Cortex of kidney (tissue), 1 donor: ENCODE measurements at places on chromosomes 2 and 18.

DNA sequence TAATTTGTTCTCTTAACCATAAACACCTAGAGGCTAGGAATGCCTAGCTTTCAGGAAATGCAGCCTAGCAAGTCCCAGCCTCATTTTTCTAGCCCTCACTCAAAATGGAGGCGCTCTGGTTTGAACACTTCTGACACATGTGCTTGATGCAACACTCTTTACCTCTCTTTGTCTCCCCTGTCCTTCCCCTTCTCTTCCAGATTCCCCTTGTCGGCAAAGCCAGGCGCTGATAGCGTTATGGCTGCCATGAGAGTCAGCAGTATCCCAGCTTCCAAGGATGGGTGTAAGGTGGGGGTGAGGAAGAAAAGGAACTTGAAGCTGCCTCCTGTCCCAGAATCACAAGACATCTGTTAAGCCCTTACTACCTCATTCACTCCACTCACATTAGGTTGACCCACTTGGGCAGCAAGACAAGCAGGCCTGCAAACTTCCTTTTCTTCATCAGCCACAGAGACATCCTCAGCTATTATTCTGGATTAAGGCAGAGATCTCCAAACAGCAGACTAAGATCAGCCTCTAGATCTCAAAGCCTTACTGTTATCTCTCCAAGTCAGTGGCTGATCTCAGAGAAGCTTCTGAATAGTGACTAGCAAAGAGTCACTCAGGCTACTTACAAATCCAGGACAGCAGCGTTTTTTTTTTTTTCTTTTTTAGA is 1.9 kb upstream of the ST3GAL5 start:
- no peak for DNase-seq

DNA sequence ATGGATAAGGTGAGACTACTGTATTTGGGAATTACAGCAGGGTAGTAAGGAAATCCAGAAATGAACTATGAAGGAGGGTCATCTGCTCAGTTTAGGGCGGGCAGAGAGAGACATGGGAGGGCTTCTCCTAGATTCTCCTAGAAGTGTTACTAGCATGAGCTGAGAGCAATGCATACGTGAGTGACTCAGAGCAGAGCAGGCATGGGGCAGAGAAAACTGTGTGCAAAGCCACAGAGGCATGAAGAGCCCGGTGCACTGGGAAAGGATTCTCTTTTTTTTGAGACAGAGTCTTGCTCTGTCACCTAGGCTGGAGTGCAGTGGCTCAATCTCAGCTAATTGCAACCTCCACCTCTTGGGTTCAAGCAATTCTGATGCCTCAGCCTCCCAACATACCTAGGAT is 116.2 kb downstream of the SOCS6 start:
- no peak for DNase-seq

DNA sequence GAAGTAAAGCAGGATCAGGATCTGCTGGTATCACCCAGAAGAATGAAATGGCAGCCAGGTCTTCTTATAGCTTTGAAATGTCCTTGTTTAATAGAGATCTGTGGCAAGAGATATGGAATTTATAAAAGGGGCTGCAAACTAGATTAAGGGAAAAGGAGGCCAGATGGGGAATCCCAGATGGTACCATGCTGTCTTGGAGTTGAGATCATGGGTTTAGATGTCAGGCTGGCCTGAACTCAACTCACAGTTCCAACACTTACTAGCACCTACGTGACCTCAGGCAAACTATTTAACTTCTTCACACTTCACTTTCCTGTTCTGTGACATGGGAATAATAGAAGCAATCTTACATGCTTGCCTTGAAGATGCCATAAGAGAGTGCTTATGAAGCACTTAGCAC is 188.2 kb downstream of the ALK start:
- no peak for DNase-seq

GRCh38 chr2:51268191-51268590 is 236.3 kb upstream of the NRXN1 start:
- DNase-seq: no peak

DNA sequence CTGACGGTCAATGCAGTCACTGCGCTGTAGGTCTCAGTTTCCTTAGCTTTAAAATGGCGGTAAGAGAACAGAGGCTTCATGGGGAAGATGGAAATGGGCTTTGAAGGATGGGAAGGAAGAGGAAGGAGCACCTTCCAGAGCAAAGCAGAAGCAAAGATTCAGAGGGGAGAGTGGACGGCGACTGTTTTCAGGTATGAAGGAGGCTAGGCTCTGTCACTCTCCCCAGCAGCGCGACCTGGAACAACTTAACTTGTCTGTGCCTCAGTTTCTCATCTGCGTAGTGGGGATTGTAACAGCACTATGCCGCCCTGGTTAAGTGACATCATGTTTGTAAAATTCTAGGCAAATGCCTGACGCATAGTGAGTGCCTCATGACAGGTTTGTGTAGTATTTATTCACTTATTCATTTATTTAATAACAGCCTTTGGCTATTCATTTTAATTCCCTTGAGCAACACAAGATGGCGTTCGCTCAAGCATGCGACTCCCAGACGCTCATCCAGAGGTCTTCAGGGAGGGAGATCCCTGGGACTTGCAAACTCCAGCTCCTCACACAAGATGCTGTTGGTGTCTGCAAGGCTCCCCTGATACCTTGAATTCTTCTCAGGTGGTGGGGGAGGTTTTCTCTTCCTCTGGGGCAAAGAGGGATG is 336.3 kb downstream of the DYSF start:
- DNase-seq: no peak

DNA sequence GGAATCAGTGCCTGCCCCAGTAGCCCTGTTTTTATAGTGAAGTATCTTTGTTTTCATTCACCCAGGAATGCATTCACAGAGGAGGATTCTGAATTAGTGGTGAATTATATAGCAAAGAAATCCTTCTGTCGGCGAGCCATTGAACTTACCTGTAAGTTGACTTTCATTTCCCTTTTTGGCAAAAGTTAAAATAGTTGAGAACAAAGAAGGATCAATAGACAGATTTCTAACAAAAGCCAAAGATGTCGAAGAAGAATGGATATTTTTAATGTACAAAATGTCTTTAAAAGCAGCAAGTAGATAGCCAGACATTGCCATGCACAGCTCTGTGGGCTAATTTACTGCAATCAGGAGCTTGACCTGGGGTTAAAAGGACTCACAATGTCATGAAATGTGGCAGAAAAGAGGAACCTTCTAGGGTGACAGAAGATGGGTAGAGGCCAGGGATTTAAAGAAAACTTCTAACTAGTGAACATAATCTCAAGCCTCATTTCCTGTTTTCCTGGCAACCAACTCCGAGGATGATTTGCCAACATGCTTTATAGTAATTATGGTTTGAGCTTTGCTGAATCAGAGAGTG is 53.8 kb upstream of the TMEM87B start:
- DNase-seq: no peak

DNA sequence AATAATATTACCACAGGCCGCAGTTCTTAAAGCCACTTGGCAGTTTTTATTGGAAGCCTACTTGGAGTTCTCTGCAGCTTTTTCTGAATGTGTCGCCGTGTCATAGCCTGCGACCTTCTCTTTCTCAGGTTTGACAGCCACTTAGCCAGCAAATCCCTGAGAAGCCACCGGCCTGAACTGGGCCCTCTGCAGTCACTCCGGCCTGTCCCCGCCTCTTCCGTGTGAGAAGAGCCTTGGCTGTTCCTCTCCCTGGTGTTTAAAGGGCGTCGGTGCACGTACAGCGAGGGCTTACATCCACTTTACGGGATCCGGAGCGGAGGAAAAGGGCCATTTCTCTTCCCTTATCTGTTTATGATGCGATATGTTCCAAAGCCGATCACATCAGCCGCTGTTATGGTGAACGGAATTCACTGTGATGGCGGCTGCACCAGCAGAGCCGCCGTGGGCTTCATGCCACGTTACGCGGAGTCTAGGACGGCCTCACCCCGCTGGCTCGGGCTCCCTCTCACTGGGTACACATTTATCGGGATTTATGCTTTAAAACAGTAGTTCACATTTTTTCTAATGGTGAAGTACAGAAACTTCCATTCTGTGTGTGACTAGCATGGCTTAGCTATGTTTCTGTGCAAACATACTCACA is 66.8 kb downstream of the GBX2 start:
- DNase-seq: no peak

DNA sequence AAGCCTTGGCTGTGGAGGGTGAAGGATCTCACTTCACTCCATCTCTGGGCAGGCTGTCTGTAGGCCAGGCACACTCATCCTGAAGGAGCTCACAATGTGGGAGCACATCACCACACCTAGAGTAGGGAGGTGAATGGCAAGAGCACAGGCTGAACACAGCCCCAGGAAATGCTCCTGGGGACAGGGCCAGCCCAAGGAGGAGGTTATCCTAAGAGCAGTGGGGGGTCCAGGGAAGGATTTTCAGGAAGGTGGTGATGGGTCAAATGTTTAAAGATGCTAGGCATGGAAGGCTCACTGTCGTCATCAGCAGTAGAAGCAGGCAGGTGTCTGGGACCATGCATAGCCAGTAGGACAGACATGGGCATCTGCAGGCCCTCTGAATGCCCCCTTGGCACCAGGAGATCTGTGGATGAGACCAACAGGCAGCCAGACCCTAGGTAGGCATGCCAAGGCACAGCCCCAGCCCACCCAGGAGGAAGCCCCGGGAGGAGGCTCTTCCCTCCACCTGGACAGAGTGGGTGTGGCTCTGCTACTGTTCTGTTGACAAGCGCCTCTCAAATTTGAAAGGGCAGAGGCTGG is 91.7 kb upstream of the RAB6C start:
- no peak for DNase-seq

- DNase-seq: no peak
These were observed 329.0 kb upstream of the LRATD1 start for GRCh38 chr2:14303366-14304115.

- no peak for DNase-seq
These were observed 37.5 kb upstream of the SIX2 start for GRCh38 chr2:45046786-45047185.

DNA sequence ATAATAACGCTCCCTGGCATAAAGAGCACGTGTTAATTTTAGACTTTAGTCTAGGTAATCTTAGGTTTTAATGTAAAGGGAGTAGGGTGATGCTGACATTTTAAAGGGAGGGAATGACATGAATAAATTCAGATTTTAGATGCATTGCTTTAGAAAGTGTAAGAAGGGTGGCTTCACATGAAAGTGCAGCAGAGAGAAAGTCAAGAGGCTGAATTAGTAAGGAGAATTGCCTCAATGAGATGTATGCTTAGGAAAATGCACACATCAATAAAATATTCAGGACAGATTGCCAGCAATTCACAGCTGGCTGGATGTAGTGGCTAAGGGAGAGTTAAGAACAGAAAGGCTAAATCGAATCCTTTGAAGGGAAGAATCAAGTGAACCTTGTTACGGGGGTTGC is 165.5 kb upstream of the CDH19 start:
- no peak for DNase-seq

DNA sequence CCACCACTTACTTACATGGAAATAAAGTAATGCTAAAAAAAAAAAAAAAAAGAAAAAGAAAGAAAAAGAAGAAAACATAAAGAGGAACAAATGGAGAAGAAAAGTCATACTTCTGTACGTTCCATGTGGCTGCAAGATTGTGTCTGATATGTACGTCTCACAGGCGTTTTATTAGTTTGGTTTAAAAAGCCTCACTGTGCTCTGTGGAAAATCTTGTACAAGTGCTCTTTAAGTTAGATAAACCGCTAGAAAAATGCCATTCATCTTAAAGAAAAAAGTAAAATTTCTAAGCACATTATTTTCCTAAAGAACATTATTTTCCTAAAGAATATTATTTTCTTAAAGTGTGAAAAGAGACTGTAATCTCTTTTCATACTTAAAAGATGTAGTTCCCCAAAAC is 165.1 kb downstream of the ZNF521 start:
- no peak for DNase-seq

DNA sequence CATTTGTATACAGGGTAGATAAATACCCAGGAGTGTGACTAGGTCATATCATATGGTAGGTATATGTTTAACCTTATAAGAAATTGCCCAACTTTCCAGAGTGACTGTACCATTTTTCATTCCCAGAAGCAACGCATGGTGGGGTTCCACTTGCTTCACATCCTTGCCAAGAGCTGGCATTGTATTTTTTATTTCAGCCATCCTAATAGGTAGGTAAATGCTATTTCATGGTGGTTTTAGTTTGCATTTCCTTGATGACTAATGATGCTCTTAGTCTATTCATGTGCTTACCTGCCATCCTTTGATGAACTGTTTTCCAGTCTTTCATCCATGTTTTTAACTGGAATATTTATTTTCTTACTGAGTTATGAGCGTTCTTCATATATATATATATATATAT is 51.9 kb downstream of the MAP4K3 start:
- no peak for DNase-seq

GRCh38 chr18:77008576-77009315 is 123.8 kb downstream of the MBP start:
- no peak for DNase-seq

DNA sequence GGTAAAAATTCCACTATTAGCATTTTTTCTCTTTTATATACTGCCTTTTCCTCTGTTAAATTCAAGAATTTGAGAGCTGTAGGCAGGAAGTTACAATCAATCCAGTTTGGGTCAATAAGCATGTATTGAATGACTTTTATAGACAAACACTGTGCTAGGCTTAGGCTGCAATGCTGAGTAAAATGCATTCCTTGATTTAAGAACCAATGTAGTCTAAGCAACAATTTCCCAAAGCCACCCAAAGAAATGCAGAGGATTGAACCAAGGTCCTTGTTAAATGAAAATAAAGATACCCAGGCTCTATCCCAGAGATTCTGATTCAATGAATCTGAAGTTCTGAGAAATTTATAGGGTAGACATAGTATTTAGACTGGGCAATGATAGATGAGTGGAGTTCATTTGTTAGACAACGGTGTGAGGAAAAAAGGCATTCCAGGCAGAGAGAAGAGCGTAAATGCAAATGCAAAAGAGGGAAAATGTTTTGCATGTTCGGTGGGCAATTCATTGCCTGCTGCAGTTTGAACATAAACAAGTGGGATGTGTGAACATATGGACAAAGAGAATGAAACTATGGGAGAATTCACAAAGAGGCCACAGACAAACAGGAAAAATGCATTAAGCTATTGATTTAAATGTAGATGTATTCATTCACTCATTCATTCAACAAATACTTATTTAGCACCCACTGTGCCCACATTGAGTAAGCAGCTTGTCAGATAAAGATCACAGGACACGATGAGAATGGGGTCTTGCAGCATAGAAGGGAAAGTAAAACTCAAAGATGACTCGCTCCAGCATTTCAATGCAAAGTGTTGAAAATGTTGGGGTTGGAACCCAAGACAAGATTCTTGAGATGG is 107.1 kb downstream of the EVA1A start:
- DNase-seq: no peak

DNA sequence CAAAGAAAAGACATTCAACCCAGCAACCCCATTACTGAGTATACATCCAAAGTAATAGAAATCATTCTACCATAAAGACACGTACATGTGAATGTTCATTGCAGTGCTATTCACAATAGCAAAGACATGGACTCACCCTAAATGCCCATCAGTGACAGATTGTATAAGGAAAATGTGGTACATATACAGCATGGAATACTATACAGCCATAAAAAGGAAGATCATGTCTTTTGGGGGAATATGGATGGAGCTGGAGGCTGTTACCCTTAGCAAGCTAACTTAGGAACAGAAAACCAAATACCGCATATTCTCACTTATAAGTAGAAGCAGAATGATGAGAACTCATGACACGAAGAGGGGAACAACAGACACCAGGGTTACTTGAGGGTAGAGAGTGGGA is 145.9 kb downstream of the GULP1 start:
- no peak for DNase-seq
